Glomerular endothelial cell (primary cell): ENCODE measurements at places on chromosomes 2 and 18. TPM values are rescaled to one million over a fixed set of nuclear protein-coding genes. Genes with fewer than 3 reads are reported as not detected.

The CDH19 gene
- 0.06 TPM in 1 of 2 replicates, not detected in the other for total RNA-seq

The VAPA gene
- total RNA-seq, result 156 and 181 TPM in 2 replicates

The ABCB11 gene
- 0.18 TPM in 1 of 2 replicates, not detected in the other for total RNA-seq

The UGT1A3 gene
- total RNA-seq, result not detected in 2 replicates

The IRS1 gene
- 4.0 and 4.1 TPM in 2 replicates for total RNA-seq

The SLC11A1 gene
- 0.05 TPM in 1 of 2 replicates, not detected in the other for total RNA-seq

The RAB12 gene
- 61.5 and 63.3 TPM in 2 replicates for total RNA-seq

The ITGB6 gene
- total RNA-seq, result 0.47 and 0.68 TPM in 2 replicates

The CDKL4 gene
- total RNA-seq, result not detected in 2 replicates

The RGPD4 gene
- total RNA-seq, result not detected in 2 replicates

The HOXD8 gene
- 14.2 and 18.9 TPM in 2 replicates for total RNA-seq

The CD8B gene
- total RNA-seq, result not detected in 2 replicates

The HOXD13 gene
- not detected in 2 replicates for total RNA-seq

The CIDEA gene
- total RNA-seq, result 1.4 and 3.5 TPM in 2 replicates

The SNORC gene
- 0.39 and 2.1 TPM in 2 replicates for total RNA-seq

The SCN1A gene
- not detected in 2 replicates for total RNA-seq

The CABYR gene
- 3.0 and 6.0 TPM in 2 replicates for total RNA-seq

The APLF gene
- total RNA-seq, result 2.4 and 3.3 TPM in 2 replicates

The KIF5C gene
- total RNA-seq, result 0.58 and 1.6 TPM in 2 replicates

The NEU2 gene
- not detected in 2 replicates for total RNA-seq

The EPB41L3 gene
- total RNA-seq, result 40.9 and 60.6 TPM in 2 replicates

The NGEF gene
- total RNA-seq, result 0.19 and 0.47 TPM in 2 replicates

The NT5DC4 gene
- total RNA-seq, result not detected in 2 replicates

The TMEM169 gene
- 0.29 and 1.8 TPM in 2 replicates for total RNA-seq

The POLR1A gene
- total RNA-seq, result 26.4 and 27.0 TPM in 2 replicates

The ABCA12 gene
- total RNA-seq, result 0.12 and 0.29 TPM in 2 replicates

The PROKR1 gene
- not detected in 2 replicates for total RNA-seq

The MAT2A gene
- 89.9 and 119 TPM in 2 replicates for total RNA-seq

The HOXD11 gene
- 2.2 and 2.5 TPM in 2 replicates for total RNA-seq

The DNAJC10 gene
- 133 and 149 TPM in 2 replicates for total RNA-seq

The FEV gene
- not detected in 2 replicates for total RNA-seq

The HOXD10 gene
- total RNA-seq, result 1.3 and 2.0 TPM in 2 replicates

The C1QL2 gene
- total RNA-seq, result not detected in 2 replicates

The SERPINB5 gene
- total RNA-seq, result not detected in 2 replicates

The ANTXR1 gene
- 43.1 and 46.6 TPM in 2 replicates for total RNA-seq

The SERPINB11 gene
- total RNA-seq, result not detected in 2 replicates

The SEPTIN10 gene
- 87.3 and 92.1 TPM in 2 replicates for total RNA-seq

The PROC gene
- total RNA-seq, result not detected in 2 replicates

The SERPINB2 gene
- 10.5 and 33.7 TPM in 2 replicates for total RNA-seq

The CD302 gene
- total RNA-seq, result 5.1 and 8.2 TPM in 2 replicates

The GLB1L gene
- total RNA-seq, result 5.1 and 6.2 TPM in 2 replicates
